MG63 (cell line): ENCODE measurements at places on chromosomes 11 and 22. TPM values are rescaled to one million over a fixed set of nuclear protein-coding genes. Genes with fewer than 3 reads are reported as not detected.

OTOG gene
- total RNA-seq, result not detected in 2 replicates

GDPD4 gene
- total RNA-seq, result not detected in 2 replicates

RNASEH2C gene
- 28.2 and 73.1 TPM in 2 replicates for total RNA-seq

OVCH2 gene
- total RNA-seq, result not detected in 2 replicates

TP53I11 gene
- 25.3 and 43.3 TPM in 2 replicates for total RNA-seq

RSF1 gene
- total RNA-seq, result 7.3 and 37.4 TPM in 2 replicates

TRIM5 gene
- 29.9 and 33.9 TPM in 2 replicates for total RNA-seq

ZNF214 gene
- total RNA-seq, result 1.1 and 2.2 TPM in 2 replicates

- no peak for DNase-seq
Measured at GRCh38 chr11:67435031-67435726, 2.3 kb downstream of the PTPRCAP start.

GRCh38 chr22:23305321-23305910, 125.1 kb downstream of the BCR start:
- DNase-seq, result peak; percentile 46

- DNase-seq, result no peak
Measured at GRCh38 chr11:8315954-8316353, 52.3 kb upstream of the LMO1 start.

DNA sequence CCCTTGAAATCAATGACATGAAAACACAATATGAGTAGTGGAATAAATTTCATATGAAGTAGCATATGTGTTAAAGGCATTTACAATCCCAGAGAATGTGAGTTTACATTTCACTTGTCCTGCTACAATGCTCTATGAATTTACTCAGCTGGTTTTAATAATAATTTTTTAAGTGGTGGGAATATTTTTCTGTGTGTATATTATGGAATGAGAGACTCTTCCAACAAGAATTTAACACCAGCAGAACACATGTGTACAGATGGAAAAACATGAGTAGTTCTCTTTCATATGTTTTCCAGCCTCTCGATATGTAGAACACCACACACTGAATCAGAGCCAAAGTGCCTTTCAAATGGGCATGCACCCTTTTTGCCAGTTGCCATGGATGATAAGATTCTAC, 170.4 kb downstream of the MAML2 start:
- DNase-seq, result no peak

- DNase-seq, result no peak
Measured at GRCh38 chr22:24231706-24232105, 13.2 kb downstream of the GGT5 start.

DNA sequence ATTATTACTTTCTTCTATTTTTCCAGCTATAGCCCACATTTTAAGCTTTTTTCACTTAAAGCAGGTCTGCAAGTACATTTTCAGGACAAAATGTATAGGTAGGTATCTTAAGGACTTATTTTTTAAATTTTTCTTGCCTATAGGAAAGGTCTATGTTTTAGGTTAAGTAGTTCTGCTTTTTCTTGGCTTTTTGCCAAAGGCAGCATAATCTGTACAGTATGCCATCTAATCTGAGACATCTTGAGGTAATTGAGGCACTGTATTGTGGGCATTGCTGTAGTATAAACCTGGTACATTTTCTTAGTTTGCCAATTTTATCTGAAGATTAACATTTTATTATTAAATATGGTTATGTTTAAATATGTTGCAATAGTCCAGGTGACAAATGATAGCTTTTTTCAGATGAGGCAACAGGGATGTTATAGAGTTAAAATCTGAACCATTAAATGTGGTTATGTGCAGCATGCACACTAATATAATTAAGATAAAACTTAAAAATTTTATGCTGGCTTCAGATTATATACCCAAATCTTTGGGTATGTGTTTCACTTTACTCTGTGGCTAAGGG, 42.9 kb downstream of the QSER1 start:
- DNase-seq, result no peak

DNA sequence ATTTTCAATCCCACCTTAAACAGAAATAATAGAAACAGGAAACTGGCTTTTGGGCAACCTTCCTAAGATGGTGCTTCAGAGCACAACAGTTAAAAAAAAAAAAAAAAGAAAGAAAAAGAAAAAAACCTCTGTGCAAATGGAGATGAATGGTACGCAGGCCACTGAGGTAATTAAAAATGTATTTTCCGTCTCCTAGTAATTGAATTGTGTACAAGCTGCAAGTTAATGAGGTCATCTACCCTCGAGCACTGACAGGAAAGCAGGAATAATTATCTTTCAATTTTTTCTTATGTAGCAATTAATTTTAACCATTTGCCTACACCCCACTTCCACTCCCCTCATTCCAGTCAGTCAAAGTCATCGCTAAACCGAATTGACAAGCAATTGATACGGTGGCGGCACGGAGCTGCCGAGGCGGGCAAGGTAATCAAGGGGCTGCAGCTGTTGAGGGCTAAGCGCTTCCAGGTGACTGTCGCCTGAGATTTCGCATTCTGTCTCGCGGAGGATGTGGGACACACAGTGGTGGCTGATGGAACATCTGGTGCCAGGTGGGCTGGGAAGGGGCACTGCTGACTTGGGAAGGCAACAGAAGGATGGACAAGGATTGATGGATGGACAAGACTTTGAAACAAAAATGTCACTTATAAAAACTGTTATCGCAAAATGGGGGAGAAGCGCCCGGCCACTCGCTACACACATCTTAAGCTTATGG, 109.4 kb downstream of the RCN1 start:
- DNase-seq, result no peak

DNA sequence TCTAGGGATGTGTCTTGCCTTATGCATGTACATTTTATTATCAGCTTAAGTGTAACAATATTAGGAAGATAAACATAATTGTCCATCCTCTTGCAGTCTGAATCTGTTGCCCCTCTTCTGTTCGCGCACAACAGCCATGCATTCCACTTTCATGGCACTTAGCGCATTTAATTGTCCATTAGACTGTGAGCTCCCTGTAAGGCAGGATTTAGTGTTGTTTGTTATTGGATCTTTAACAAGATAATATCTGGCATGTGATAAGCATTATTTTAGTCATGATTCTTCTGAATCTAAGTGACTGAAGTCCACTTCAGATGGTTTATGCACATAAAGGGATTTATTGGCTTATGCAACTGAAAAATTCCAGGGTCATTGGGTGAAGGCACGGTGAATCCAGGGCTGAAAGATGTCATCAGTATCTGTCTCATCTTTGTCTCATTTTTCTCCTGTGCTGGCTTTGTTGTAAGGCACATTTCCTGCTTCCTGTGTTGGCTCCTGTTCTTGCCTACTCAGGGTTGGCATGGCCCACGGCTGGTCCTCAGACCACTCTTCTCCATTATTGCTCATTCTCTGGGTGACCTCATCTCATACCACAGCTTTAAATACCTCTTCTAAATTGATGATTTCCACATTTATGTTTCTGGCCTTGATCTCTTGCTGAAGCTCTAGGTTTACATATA, 37.6 kb downstream of the ATXN10 start:
- DNase-seq, result peak; percentile 95

DNA sequence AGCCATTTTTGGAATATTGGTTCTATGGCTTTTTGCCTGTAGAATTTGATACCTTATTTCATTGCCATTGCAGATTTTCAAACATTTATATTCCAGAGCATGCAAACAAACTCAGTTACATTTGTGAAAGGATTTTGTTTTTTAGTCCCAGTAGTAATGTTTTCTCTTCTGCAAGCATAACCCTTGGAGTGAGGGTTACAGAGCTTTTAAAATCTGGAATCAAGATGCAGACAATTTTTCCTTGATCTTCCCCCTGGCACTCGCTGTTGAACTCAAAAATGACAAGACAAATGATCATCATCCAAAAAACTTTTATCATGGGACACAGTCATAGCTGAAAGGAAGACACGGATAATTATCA, 20.8 kb downstream of the BBOX1 start:
- DNase-seq, result no peak

DNA sequence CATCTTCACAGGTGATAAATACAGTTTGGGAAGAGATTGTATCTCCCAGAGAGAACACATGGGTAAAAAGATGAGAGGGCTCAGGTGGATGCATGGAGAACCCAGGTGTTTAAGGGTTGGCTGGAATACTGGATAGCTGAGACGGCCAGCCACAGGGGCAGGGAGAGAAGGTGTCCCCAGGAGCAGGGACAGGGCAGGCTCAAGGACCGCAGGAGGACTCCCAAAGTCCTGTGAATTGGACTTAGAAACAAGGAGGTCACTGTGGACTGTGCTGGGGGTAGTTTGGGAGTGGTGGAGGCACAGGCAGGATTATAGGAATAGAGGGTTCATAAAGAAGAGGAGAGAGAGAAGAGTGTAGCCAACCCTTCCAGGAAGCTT, 103.8 kb upstream of the PARVA start:
- DNase-seq, result no peak

DNA sequence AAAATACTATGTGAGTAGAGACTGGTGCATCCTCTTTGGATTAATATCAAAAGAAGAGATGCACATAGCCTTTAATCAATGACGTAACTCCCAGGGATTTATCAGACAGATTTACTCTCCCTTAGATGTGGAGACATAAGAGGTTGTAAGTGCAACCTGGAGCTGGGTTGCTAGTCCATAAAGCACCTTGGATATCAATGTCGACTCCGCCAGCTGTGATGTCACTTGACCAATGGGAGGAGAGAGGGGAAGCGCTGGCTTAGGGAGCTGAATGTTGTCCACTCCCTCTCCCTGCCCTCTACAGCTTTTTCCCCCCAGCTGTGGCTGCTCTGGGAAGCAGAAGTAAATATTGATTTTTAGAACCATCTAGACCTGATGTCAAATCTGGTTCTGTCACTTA, 28.9 kb upstream of the TMEM86A start:
- DNase-seq, result no peak

DNA sequence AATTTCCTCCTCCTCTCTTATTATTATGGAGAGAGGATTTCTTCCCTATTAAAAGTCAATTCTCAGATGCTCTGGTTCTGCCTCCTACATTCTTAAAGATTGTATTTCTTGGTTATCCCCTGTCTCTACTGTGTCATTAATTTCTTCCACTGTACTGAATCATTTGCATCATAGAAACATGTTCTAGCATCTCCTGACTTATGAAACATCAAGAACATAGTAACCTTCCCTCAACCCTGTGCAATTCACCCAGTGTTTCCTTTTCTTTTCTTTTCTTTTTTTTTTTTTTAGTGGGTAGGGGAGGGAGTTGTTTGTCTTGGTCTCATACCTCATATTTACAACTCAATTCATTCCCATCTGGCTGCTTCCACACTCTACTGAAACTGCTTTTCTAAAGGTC, 288.0 kb upstream of the PLET1 start:
- DNase-seq, result no peak

DNA sequence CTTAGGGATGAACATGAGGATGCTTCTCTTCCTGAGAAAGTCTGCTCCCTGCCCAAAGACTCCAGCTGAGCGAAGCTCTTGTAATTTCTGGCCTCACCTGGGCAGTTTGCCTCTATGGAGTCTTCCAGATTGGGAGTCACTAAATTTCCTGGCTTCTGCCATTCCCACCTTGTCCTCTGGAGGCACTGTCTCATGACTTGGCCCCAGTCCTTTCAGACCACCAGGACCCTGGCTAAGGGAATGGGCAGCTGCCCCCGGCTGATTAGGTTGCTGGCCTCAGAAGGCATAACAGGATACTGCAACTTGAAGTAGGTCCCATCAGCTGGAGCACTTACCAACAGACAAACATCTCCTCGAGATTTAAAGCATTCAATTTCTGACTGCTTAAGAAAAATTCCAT, 128.1 kb upstream of the SPON1 start:
- DNase-seq, result no peak

DNA sequence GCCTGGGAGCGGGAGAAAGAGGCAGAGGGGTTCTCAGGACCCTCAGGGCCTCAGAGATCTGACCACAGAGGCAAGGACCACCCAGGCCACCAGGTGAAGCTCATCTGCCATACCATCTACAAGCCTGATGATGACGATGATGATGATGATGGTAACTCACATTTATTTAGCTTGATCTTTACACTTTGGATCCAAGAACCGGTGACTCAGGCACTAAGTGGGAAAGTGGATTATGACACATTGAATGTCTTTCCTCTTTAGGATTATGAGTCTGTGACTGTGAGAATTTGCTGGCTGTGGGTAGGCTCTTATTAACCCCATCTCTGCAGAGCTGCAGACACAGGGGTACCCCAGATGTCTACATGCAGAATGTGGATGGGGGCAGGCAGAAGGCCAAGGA, 110.3 kb downstream of the DSCAML1 start:
- peak; percentile 26 for DNase-seq

- DNase-seq, result no peak
Measured at GRCh38 chr11:67632175-67632981, 2.6 kb upstream of the NUDT8 start.

GRCh38 chr22:23531966-23532705, 48.0 kb downstream of the IGLL1 start:
- no peak for DNase-seq

GRCh38 chr11:68584097-68584496, 100.2 kb upstream of the GAL start:
- DNase-seq, result peak; percentile 3

GRCh38 chr11:79617561-79617960, 176.7 kb upstream of the TENM4 start:
- no peak for DNase-seq

DNA sequence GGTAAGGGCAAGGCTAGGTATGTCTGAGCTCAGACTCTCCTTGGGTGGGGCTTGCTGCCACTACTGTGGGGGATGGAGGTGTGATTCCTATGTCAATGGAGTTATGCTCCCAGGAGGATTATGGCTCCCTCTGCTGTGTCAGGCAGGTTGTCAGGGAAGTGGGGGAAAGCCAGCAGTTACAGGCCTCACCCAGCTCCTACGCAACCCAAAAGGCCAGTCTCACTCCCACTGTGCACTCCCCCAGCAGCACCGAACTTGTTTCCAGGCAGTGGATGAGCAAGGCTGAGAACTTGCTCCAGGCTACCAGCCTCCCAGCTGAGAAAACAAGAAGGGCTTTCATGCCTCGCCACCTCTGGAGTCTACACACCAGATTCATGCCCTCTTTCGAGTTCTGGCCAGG, 18.2 kb downstream of the C11orf91 start:
- DNase-seq, result no peak

DNA sequence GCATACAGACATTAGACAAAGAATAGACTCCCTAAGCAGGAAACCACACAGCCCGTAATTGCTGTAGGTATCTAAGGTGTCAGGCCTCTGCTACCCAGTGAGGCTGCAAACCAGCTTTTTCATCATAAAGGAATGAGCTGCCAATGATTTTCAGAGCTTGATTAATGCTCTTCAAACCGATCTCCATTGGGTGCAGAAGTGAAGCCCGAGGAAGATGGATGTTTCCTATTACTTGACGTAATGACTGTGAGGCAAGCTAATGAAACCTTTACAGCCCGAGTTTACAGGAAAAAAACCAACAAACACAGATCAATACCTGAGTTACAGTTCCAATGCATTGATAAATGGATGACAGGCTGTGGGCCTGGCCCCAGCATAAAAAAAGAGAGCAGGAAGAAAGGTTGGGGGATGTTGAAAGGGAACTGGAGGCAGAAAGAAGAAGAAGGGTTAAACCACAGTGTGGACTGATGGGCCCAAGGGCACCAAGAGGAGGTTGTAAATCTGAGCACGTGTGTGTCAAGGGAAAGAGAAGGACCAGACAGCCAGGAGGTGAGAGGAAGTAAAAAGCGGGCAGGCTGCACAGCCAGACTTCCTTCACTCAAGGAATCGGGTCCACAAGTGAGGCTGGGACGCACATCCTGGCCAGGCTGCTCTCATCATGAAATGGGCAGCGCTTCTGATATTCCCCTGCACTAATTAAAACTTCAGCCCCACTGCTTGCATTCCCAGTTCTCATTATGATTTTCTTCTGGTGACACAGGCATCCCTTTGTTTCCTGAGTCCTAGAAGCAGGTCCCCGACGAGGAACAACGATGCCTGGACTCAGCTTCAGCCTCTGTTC, 70.6 kb upstream of the NTM start:
- no peak for DNase-seq

GRCh38 chr11:117932426-117932825, 3.2 kb upstream of the TMPRSS13 start:
- DNase-seq, result no peak

GRCh38 chr11:73547706-73548595, 50.0 kb downstream of the FAM168A start:
- DNase-seq, result no peak
